Suppressor macrophage treated with lipopolysaccharide for 4 hours (primary cell): ENCODE measurements at places on chromosomes 16 and 17.

GRCh38 chr17:7830616-7831015, 3.4 kb upstream of the KDM6B start:
- DNase-seq = no peak

GRCh38 chr16:17261197-17261858, 209.4 kb downstream of the XYLT1 start:
- DNase-seq = no peak

DNA sequence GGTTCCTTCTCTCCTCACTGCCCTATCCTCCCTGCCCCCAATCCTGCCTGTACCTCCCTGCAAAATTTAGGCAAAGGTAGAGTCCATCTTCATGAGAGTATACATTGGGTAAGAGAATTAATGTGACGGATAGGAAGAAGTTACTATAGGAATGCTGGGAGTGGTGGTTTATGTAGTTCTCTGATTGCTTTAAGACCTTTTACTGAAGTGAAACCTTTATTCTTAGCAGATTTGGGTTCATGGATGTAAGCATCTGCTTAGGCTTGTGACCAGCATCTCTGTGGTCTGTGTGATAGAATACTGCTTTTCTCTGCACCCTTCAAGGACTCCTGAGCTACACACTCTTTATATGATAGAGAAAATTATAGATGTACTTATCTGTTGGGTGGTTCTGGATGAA, 127.3 kb downstream of the PRKCA start:
- peak; percentile 56 for DNase-seq

- no peak for DNase-seq
Measured at GRCh38 chr17:60318830-60319229, 73.1 kb downstream of the USP32 start.

- DNase-seq = no peak
Measured at GRCh38 chr16:79843631-79844043, 243.1 kb upstream of the MAF start.

- no peak for DNase-seq
Measured at GRCh38 chr17:77403854-77404253, 263.1 kb downstream of the SEC14L1 start.

DNA sequence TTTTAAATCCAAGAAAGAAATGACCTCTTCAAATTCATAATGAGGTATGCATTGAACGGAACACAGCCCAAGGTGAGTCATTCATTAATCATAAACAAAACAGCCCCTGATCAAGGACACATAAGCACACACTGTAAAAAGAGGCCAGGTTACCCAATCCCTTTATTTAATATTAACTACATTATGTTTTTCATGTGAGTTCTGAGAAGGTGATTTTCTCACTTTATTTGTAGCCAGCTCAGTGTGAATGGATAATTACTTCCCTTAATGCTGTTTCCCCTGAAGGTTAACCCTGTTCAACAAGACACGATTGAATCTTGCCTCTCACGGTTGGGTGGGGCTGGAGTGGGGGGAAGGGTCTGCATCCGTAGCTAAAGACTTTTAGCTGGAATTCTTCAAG, 257.3 kb upstream of the SALL1 start:
- no peak for DNase-seq
